Fibroblast of lung (primary cell): ENCODE measurements at places on chromosomes 16 and 17. TPM values are rescaled to one million over a fixed set of nuclear protein-coding genes. Genes with fewer than 3 reads are reported as not detected.
A peak's percentile ranks its signal among the peaks of the same experiment; 100 is the strongest.

Gene GSDMA
- not detected in 2 replicates for polyA plus RNA-seq

Gene TSPAN10
- 0.94 and 1.3 TPM in 2 replicates for polyA plus RNA-seq

- DNase-seq, result no peak
Observed at GRCh38 chr17:62090868-62091267, 25.8 kb upstream of the MED13 start.

DNA sequence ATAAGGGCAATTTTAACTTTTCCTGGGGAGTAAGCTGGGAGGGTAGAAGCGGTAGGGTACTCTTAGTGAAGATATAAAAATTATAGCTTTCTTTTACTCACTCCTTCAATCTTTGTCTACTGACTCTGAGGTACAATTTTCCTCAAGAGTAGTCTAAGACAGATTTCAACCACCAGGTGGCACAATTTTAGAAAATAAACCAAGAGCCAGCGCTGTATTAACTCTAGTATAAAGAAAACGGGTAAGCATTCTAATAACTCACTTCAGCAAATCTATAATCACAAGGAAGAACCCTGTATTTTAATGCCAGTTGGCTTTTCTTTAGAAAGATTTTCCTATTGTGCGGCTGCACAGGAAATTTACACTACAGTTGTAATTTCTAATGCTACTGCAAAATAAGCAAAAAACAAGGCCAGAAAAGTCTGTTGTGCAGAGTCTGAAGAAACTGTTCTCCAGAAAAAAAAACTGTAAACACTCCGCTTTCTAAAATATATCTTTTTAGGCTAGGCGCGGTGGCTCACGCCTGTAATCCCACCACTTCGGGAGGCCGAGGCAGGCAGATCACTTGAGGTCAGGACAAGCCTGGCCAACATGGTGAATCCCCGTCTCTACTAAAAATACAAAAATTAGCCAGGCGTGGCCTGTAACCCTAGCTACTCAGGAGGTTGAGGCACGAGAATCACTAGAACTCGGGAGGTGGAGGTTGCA, 1.9 kb downstream of the CMC2 start:
- DNase-seq, result peak; percentile 49

- peak; percentile 6 for DNase-seq
Observed at GRCh38 chr16:2339521-2340484, 725 bp downstream of the ABCA3 start.

DNA sequence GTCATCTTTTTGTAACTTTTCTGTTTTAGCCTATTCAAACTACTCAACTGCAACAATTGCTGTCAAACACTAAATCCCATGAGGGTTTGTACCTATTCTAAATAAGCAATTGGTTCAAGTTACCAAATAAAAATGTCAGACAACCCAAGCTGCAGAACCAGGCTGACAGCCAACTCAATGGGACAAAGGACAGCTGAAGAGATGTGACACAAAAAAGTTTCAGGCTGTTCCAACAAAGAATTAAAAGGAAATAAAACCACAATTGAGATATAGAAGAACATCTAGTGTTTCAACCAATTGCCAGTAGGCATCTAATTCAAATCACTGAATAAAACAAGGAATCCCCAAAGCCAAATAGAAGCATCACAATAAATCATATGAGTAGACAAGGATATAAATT, 49.3 kb downstream of the GRB7 start:
- no peak for DNase-seq
